ENCODE measurements at places on chromosomes 6 and 20.

DNA sequence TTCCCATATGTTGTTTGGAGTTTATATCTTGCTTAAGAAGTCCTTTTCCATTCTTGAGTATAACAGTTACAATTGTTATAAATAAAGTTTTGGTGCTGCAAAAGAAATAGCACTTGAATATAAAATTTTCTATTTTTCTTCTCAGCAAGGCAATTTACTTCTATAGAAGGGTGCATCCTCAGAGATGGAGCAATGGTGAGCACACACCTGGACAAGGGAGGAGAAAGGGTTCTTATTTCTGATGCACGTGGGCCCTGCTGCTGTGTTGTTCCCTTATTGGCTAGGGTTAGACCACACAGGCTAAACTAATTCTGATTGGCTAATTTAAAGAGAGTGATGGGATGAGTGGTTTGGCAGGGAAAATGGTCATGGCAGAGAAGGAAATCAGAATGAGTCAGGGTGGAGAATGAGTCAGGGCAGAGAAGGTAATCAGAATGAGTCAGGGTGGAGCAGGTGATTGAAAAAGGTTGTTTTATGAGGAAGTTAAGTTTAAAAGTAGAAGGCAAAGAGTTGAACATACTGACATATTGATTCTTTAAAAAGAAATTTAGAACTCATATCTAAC, 38.0 kb downstream of the CST8 start:
- DNase-seq: no peak

GRCh38 chr6:16343593-16343992, 105.2 kb downstream of the GMPR start:
- DNase-seq: no peak

DNA sequence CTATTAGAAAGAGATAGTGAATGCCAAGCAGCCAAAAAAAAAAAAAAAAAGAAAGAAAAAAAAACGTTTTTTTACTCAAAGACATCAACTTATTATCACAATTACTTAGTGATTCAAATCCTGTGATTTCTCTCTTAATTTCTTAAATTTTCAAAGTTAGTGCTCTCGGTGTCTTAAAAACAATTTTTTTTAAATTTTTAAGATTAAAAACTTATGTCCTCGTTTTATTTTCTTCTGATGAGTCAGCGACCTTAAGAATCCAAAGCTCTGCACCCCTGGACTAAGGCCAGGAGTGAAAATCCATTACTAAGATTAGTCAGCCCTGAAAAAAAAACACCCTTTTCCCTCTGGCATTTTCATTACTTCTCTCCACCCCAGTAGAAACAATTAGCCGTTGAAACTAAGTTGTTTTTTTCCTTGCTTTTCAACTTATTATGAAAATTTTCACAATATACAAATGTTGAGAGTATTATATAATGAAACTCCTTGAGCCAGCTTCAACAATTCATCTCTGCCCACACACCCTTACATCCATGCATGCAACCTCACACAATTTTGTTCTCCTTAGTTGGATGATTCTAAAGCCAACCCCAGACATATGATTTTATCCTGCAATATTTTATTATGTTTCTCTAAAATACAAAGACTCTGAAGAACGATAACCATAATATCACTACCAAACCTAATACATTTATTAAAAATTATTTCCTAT, 85.6 kb upstream of the CARMIL1 start:
- DNase-seq: no peak

DNA sequence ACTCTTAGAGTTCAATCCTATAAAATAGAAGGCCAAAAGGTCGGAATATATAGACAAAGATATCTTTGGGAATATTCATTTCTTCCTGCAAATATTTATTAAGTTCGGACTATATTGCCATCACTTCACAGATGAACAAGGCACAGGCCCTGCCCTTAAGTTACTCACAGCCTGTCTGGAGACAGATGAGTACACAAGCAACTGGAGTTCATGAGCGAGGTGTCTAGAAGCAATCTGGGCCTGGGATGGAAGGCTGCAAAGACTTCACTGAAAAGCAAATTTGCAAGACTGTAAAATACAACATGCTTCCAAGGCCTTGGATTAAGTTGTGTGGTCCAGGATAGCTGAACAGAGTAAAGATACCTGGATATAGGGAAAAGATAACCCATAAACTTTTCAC, 56.7 kb upstream of the CEP85L start:
- DNase-seq: no peak

GRCh38 chr6:33848484-33848883, 44.7 kb upstream of the MLN start:
- no peak for DNase-seq

DNA sequence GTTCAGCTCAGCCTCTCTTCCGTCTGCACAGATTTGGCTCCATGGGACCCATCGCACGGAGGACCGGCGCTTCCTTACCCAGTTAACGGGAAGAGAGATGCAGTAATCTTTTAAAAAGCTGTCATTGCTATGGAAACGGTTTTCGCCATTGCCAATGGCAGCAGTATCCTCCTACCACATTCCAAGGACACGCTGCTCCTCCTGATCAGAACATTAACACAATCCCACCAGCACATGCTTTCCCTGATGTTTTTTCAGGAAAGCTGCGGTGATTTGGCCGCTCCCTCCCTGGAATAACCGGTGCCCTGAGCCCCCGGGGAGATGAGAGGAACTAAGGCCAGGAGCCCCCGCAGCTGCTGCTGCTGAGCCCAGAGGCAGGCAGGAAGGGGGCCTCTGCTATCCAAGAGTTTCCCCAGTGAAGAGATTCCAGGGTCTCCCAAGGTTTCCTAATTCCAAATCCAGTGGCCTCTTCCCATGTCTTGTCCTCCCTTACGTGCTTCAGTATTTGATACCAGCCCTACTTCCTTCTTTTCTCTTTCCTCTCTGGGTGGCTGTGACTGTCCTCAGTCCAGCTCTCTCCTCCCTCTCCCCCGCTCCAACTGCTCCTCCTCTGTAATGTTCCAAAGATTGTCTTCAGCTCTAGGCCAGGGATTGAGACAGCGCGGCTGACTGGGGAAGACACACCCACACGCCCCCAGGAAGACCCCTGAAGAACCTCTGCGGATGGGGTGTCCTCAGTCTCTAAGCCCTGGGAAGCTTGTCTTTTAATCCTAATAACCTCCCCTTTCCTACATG, 2.6 kb downstream of the BNIP5 start:
- no peak for DNase-seq

- DNase-seq: no peak
Measured at GRCh38 chr6:122033564-122034181, 365.8 kb upstream of the HSF2 start.

DNA sequence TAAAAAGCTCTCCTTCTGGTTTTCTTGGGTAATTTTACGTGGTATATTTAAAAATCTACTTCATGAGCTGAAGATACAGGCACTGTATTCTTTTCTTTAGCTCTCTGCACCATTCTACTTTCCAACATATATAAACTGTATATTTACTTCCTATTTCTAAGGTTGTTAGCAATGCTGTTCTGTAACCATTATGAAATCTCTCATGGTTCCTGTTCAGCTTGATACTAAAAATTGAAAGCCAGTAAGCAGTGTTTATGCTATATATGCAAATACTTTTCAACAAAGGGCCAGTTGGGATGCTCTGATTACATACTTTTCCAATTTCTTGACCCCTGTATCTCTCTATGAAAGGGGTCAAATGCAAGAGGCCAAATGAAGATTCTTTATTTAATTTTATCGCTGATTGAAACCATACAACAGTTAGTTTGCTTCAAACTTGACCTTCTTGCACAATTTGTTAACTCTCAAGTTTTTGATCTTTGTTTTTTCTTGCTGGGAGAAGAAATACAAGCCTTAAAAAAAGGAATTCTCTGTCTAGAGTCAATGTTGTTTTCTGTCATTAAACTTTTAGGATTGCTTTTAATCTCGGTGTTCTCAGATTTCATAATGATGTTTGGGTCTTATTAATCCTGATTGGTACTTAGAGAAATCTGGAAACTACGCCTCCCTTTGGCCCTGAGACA, 223.2 kb downstream of the PRL start:
- no peak for DNase-seq

DNA sequence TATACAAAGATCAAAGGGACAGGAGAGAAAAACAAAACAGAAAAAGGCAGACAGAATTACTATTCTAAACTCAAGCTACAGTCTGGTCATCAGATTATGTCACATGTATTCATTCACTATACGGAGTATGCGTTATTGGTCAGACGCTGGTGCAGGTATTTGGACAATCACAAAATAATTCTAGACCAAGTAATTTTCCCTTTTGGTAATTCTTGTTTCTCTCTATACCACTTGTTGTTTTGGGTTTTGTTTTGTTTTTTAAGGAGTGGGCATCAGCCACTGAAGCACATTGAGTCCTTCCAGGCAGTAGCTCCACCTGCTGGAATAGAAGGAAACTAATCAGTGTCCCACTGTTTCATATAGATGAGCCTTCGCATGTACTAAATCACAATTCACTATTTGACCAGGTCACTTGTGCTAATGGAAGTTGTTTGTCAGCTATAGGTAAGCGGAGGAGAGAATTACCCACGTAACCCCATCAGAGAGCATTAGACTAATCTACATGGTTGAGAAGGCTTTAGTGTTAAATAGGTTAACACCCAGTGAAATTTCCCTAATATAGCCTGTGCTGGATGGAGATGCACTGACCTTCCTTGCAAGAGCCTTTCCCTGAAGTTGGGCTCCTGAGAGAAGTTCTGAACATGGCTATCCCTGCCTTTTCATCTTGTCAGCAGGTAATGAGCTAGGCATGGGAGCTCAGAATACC, 77.9 kb downstream of the TNFAIP3 start:
- DNase-seq: no peak

Data from activated CD8-positive, alpha-beta memory T cell treated with anti-CD3 and anti-CD28 coated beads for 1 hour (primary cell).